Left forelimb (tissue), 1 donor: ENCODE measurements at places on chromosomes 1 and 21.

GRCh38 chr1:61391730-61392129 lies 309.4 kb downstream of the NFIA start:
- DNase-seq = no peak

DNA sequence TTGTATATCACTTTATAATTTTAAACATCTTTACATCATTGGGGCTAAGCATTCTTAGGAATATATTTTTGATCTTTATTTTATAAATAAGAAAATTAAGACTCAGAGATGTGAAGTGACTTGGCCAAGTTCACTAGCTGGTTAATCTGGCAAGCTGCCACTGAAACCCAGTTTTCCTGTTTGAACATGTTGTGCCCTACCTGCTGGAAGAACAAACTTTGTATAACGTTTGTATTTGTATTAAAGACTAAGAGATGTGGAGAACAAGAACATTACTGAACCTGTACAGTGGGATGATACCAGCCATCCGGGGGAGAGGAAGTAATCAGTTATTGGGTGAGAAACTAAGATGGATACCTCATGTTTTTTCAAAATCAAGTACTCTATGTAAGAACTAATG lies 77.2 kb upstream of the SIPA1L2 start:
- DNase-seq = no peak

DNA sequence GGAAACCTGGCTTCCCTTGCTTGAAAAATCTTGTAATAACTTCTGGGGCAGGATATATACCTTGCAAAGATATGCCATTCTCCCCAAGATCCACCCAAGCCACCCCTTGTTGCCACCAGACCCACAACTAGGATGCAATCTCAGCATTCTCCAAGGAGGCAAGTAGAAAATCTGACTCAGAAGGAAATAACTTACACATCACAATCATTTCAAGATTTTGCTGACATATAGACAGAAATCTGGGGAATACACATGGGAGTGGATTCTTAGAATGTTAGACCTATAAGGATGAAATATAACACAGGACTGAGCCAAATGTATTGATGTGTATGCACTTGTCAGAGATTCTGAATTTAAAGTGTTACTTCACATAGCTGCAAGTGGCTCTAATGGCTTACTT lies 14.8 kb upstream of the ZDHHC18 start:
- DNase-seq = no peak

- DNase-seq = no peak
Observed at GRCh38 chr1:207286786-207287468, 34.6 kb upstream of the CD55 start.

GRCh38 chr1:201731592-201731991 lies 97.4 kb upstream of the IPO9 start:
- no peak for DNase-seq

- DNase-seq = no peak
Observed at GRCh38 chr1:193486671-193487229, 300.3 kb upstream of the B3GALT2 start.

GRCh38 chr1:238458899-238459298 lies 568.2 kb upstream of the ZP4 start:
- DNase-seq = no peak

GRCh38 chr1:111587509-111588174 lies 31.9 kb upstream of the RAP1A start:
- DNase-seq = no peak

GRCh38 chr1:6827079-6827478 lies 41.8 kb downstream of the CAMTA1 start:
- no peak for DNase-seq

DNA sequence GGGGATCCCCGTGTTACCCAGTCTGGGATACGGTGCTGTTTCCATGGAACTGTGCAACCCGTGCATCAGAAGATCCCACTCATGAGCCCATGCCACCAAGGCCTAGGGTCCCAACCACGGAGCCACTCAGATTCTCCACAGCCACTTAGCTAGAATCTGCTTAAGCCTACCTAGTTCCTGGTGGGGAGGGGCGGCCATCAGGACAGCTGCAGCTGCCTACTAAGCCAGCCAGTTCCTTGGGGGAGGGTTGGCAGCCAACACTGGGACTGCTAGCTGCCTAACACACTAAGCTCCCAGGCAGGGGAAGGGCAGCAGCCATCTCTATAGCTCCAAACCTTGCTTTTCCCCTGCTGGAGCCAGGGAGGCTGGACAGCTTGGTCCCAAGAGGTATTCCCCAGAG lies 549.2 kb upstream of the BRINP3 start:
- DNase-seq = no peak

GRCh38 chr1:167599957-167600581 lies 30.0 kb upstream of the RCSD1 start:
- no peak for DNase-seq

DNA sequence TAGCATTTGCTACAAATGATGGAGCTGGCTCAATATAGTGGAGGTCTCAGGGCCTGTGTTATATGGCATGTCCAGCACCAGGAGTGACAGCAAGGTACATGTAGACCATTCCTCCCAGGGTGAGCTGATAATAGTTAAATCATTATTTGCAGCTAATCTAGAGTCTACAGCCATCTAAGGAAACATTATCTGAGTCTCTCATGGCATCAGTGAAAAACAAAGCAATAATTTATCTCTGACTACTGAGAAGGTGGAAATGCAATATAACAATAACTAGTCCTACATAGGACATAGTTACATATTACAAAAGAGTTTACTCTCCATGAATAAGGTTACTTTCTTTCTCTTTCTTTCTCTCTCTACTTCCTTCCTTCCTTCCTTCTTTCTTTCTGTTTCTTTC lies 143.4 kb upstream of the KCNK2 start:
- no peak for DNase-seq

- DNase-seq = peak; percentile 72
Observed at GRCh38 chr21:37367336-37367702, 746 bp downstream of the DYRK1A start.

DNA sequence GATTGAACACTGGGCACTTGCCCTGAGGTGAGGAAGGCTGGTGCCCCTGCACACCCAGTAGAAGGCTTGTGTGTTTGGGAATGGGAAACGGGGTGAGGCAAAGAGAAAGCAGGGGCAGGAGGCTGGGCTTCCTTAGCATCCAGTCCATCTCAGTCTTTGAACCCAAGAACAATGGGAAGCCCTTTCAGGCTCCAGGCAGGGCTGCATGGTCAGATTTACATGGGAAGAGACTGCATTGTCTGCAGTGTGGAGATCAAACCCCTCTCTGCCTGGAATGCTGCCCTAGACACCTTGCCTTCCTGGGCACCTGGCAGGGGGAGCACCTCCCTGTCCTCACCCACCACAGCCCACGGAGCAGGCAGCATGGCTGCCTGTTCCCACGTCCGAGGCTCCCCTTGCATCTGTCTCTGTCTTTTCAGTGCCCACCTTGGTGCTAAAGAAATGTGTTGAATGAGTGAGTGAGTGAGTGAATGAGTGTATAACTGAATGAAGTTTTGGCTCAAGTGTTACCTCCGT lies 268.5 kb downstream of the GRIK3 start:
- peak; percentile 25 for DNase-seq

DNA sequence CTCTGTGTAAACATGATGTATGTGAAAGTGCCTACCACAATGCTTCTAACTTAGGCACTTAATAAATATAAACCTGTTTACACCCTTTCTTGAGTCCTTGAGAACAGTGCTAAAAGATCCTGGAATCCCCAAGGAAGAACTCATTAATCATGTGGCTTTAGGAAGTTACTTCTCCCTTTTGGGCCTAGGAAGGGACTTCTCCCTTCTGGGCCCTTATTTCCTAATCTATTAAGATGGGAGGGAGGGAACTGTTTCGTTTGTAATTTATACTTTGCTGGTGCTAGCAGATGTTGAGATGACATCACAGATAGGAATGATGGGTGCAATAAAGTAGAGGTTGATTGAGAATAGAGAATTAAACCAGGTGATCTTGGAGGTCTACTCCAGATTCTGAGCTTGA lies 1.2 kb downstream of the BTF3L4 start:
- no peak for DNase-seq

DNA sequence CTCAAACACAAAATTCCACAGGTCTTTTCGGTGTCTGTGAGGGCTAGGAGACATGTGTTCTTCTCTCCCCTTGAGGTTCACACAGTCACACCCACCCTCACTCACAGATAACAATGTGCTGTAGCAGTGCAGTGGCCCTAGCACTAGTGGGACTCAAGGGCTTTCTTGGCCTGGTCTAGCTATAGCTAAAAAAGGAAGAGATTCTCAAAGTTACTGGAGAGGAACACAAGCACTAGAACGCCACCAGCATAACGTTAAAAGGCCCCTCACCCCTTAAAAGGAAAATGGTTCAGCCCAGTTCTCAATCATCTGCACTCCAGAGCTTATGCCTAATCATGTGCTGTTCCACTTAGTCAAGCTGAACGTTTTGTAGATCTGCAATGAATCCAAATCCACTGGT lies 39.5 kb downstream of the RGS8 start:
- DNase-seq = no peak

DNA sequence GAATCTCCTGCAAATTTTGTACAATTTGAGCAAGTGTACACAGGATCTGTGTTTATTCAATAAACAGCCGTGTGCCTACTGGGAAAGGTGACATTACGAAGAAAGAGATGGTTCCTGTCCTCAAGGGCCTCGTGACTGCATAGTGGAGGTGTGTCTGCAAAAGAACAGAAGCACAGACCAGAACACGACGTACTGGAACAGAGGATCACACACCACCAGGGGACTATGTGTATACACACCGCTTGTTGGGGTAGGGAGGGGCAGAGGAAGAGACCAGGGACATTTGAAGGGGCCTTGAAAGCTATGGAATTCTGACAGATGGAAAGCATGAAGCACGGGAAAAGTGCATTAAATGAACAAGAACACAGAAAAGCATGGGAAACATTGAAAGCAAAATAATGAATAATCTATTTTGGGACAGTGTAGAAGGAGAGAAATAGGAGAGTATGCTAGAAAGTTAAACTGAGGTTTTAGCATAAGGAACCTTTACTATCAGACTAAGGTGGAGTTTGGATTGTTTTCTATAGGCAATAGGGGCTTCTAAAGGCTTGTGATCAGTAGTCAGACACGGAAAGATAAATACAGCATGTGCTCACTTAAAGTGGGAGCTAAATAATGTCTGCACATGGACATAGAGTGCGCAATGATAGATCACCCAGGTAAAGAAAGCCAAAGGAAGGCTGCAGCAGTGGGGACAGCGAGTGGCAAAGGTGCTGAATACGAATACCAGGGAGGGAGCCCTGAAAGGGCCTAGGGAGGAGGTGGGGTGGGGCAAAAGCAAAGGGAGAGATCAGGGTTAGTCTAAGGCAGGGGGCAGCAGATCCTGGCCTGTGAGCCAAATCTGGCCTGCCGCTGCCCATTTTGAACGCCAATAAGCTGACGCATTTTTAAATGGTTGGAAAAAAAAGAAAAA lies 11.0 kb downstream of the JAK1 start:
- no peak for DNase-seq

DNA sequence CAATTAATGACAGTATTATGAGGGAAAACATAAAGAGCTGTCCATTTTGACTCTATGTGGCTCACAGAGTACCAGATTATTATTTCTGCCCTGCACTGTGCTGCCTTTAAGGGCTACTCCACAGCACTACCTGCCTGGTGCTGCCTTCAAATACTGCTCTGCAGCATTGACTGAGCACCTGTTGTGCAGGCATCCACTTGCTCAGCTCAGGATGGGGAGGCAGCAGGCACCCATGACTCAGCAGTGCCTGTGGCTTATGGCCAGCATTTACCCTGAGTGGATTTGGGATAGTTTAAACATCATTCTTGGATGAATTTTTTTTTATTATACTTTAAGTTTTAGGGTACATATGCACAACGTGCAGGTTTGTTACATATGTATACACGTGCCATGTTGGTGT lies 953 bp upstream of the KPRP start:
- DNase-seq = no peak

- no peak for DNase-seq
Observed at GRCh38 chr1:18352636-18353265, 128.0 kb upstream of the KLHDC7A start.

- DNase-seq = no peak
Observed at GRCh38 chr1:93673163-93673829, 8.3 kb downstream of the BCAR3 start.

GRCh38 chr1:62952596-62952995 lies 168.7 kb downstream of the ATG4C start:
- DNase-seq = no peak

DNA sequence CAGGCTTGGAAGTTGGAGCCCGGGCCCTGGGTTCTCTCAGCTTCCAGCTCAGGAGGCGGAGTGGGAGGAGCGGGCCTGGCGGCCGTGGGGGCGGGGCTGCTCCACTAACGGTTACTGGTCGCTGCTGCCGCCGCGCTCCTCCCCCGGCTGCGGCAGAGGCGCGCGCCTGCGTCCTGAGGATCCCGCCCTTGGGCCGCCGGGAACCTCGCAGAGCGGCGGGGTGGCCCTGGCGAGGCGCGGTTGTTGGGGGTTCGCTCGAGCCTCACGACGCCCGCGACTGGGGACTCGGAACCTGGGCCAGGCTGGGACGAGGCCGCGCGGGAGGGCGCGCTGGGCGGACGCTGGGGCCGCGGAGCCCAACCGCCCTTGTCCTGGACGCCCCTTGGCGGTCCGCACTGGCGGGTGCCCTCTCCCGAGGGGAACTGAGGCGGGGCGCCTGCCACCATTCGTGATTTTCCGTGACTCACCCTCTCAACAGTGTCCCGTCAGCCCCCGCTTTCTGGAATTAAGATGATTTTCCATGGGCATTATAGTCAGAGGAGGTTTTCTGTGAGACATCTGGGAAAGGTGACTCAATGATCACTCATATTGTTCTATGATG lies 34.1 kb downstream of the OR2G3 start:
- DNase-seq = peak; percentile 67

DNA sequence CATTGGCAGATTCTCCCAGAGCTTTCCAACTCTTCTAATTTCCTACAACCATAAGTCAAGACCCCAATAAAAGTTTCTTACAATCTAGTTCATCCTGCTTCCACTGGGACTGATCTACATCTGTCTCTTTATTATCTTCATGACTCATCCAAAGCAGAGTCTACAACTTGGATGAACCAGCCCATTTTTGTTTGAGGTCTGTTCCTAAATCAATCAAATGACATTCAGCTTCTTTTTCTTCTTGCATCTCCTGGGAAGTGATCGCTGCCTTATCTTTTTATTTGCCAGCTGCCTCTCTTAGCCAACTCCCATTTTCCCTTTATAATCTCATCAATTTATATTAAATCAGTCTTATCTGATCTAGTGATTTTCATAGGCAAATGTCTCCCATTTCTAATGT lies 105.6 kb downstream of the ERG start:
- DNase-seq = no peak

DNA sequence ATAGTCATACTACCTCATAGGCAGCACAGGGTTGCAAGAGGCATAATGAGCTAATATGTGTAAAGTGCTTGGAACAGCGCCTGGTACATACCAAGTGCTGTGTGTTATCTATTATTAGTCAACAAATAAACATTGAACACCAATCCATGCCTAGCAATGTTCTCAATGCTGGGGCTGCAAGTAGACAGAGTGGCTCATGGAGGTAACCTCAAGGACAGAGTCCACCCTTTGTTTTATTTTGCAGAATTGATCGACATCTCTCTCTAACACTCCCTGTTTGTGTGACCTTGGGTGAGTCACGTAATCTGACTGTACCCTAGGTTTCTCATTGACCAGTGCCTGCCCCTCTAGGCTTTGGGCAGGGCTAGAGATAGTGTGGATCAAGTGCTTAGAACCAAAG lies 164.0 kb upstream of the KLHDC7A start:
- no peak for DNase-seq
